ENCODE measurements at places on chromosomes 6 and 20.

DNA sequence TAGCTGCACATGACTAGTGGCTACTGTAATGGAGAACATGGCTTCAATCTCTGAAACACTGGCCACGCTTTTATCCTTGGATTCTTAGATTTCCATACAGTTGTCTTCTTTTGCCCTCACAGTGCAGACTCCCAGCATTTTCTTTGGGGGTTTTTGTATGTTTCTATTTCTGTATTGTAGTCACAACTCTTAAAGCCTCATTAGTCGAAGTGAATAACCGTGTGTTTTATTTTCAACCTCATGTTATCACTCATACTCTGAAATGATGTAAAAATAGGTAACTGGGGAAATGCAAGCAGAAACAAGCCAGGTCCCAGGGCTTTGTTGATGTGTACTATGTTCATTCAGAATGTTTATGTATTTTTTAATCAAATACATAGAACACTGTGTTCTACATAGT, 162.9 kb downstream of the JARID2 start:
- DNase-seq: no peak

- DNase-seq: no peak
Observed at GRCh38 chr6:2622671-2623070, 128.1 kb downstream of the MYLK4 start.

- DNase-seq: no peak
Observed at GRCh38 chr20:51027035-51027795, 4.3 kb upstream of the KCNG1 start.

GRCh38 chr6:99402448-99402847, 8.5 kb upstream of the COQ3 start:
- DNase-seq: no peak

DNA sequence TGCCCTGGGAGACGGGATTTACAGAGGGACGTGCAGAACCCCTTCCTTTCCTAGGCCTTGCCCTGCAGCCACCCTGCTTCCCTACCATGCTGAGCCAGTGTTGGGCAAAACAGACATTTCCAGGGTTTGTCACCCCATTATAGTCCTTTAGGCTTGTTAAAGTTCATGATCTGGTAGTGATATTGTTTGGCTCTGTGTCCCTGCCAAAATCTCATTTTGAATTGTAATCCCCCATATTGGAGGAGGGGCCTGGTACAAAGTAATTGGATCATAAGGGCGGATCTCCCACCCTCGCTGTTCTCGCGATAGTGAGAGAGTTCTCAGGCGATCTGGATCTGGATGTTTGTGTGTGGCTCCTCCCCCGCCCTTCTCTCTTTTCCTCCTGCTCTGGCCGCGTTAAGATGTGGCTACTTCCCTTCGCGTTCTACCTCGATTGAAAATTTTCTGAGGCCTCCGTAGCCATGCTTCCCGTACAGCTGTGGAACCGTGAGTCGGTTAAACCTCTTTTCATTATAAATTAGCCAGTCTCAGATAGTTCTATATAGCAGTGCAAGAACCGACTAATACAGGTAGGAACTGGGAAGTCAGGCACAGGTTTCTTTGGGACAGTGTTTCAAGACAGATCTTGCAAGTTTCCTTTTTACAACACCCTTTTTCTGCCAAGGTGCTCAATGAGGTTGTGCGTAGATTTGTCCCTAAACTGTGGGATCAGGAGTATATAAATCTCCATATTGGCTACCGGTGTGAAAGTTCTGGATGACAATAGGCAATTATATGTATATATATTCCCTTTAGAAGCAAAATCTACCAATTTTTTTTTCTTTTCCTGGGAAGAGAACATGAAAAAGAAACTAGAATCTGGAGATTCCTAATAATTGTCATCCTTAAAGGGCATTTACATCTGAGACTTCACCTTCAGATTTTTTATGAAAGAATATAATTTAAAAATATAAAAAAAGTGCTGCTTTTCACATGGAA, 152.1 kb downstream of the SAMD5 start:
- DNase-seq: no peak

DNA sequence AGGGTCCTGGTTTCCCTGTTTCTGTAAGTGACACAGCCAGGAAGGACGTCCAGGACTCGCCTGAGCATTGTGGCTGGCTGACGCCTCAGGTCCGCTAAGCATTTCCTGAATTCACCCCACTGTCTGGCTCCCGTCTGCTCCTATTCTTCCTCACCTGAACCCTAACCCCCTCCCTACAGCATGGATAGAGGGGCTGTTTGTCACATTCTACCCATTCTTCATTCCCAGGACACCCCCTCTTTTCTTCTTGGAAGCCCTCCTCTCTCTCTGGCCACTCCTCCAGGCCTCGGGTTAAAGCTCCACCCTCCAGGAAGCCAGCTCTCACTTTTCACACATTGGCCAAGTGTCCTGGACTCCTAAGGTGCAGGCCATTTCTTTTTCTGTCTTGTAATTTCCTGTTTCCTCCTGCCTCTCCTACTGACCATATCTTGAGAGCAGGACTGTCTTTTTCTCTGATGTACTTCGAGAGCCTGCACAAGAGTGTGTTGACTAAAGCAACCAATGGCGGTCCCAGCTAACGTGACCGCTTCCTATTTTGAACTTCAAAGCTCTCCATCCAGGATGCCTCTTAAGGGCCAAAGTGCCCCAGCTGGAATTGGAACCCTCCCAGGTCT, 24.2 kb upstream of the MYMX start:
- no peak for DNase-seq

GRCh38 chr6:168179133-168179532, 100.1 kb upstream of the FRMD1 start:
- no peak for DNase-seq

GRCh38 chr20:5949943-5950270, 426 bp downstream of the TRMT6 start:
- no peak for DNase-seq

- no peak for DNase-seq
Observed at GRCh38 chr20:46423882-46424482, 17.6 kb upstream of the ELMO2 start.

DNA sequence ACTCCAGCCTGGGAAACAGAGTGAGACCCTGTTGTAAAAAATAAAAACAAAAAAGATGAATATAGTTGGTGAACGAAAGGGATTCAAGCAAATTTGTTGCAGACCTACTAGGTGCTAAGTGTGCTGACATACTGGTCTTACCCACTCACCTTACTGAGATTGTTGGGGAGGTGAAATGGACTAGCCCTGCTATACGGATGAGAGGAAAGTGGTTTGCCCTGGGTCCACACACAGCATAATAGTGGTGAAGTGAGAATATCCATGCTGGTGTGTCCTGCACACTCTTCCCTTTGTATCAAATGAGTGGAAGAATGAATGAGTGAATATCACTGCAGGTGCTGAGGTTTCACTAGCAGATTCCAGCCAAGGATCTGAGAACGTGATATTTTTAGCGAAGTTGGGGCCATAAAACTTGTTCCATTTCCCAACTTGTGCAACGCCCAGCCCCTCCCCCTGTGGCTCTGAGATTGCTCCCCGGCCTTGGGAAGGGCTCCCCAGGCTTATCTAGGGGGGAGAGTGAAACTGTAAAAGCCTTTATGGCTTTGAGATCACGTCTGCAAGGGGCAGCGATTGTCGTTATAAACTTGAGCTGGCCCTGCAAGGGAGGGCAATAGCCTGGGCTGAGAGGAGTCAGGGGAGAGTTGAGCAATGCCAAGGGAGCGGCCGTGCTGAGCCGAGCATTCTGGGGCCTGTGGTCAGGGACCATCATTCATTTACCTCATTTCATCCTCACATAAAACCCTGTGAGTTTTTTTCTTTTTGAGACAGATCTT, 33.2 kb upstream of the TTPAL start:
- DNase-seq: no peak

DNA sequence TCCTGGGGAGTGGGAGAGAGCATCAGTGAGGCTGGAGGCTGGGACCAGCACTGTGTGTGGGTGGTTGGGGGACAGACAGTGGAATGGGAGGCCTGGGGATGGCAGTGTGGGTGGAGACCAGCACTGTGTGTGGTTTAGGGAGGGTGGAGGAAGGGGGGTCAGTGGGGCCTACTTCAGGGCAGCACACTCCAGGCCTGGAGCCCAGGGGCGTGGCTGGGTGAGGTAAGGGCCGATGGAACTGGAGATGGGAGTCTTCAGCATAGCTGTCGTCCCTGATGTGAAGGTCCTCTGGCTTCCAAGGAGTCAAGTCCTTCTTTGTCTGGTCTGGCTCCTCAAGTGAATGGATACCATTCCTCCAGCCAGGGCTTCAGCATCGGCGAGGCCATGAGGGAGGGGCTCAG, 18.6 kb downstream of the KCNK17 start:
- no peak for DNase-seq

DNA sequence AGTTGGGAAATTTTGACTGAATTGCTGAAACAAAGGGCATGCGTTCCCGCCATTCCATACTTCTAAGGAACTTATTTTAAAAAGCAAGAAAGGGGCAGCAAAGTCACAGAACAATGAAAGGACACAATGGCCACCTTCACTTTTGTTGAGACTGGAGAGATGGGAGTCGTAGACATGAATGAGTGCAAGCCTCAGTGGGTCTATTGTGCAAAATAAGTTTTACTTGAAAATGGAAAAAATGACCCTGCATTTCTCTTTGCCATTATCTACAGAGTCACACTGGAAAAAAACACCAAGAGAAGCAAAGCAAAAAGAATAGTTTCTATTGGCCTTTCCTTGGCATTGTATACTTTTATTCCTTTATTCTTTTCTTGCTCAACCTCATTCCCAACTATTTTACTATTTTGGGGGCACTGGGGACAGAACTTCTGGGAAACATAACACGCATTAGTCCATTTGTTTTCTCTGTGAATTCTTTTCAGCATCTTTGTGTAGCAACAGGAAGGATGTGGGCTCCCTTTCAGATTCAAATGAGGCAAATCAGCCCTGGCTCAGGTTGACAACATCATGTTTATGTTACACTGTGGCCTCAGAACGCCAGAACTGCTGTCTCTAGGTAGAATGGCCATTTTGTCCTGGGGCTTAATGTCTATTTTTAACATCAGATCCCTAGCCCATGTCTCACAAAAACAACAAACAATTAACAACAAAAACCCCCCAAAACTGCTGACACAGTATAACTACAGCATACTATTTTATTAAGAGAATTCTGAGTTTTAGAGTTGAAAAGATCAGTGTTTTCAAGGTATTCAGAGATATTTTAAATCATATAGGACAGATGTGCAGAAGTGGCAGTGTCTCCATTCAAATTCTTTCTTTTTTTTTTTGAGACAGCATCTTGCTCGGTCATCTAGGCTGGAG, 122.2 kb downstream of the FYN start:
- DNase-seq: no peak

- peak; percentile 22 for DNase-seq
Observed at GRCh38 chr6:35146453-35146852, 5.3 kb upstream of the TCP11 start.

DNA sequence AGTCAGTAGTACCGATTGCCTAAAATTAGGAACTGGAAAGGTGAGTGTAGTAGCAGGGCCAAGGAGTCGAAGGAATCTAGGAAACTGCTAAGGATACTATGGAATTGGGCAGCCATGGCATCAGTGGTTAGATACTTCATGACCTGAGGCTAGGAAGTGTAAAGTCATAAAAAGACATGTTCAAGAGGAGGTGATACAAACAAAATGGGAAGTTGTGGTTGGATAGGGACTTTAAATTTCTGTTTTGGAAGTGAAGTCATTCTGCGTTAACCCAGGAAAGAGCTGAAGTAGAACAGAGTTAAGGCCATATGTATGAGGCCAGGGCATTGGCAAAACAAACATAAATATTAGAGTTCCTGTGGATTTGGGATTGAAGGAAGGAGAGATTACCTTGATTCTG, 88.6 kb upstream of the TMEM181 start:
- no peak for DNase-seq

DNA sequence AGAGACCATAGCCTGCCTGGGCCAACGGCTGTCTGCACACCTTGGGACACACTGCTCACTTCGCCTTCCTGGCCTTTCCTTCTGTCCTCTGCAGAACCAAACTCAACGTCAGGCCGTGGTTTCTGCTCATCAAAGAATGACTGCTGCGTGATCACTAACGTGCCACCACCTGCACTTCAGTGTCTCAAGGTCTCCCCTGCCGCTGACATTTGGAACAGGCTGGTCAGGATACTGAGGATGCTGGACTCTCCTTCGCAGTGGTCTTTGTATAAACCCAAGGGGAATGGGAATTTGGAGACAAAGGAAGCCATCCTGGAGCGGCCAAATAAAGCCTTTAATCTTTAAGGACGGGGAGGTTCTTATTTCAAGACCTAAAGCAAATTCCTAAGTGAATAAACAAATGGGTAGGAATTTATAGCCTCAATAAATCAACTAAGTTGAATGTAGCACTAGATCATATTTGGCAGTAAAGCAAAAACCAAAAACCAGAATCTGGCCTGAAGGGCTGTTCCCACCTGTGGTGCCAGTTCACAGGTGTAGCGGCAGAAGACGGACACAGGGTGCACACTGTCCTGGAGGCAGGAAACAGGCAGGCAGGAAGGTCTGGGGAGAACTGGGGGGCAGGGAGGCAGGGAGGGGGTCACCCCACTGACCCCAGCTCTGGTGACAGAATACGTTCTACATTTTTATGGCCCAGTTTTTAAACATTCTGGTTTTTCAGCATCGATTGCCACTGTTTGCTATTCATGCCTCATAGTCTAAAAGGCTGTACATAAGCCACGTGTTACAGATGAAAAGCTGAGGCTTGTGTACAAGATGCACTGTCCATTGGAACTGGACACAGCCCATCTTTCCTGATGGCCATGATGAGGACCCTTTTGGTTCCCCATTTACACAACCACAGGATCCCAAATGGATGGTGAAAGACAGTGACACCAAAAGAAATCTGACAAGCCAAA, 36.6 kb downstream of the ABHD12 start:
- DNase-seq: no peak
